Activated CD4-positive, alpha-beta T cell treated with anti-CD3 and anti-CD28 coated beads, Interleukin-2, amount 10 ng/mL, durations not matched to agents 7 days and 5 days (primary cell): ENCODE measurements at places on chromosomes 6 and 20. TPM values are rescaled to one million over a fixed set of nuclear protein-coding genes. Genes with fewer than 3 reads are reported as not detected.
A peak's percentile ranks its signal among the peaks of the same experiment; 100 is the strongest.

GRCh38 chr20:10987651-10988383 is 314.0 kb upstream of the JAG1 start:
- no peak overlapping the region for H3K4me3 ChIP-seq
- DNase-seq: no peak
- no peaks in the 10 kb centered on the region for H3K36me3 ChIP-seq
- H3K4me1 ChIP-seq: no peaks in the 10 kb centered on the region

DNA sequence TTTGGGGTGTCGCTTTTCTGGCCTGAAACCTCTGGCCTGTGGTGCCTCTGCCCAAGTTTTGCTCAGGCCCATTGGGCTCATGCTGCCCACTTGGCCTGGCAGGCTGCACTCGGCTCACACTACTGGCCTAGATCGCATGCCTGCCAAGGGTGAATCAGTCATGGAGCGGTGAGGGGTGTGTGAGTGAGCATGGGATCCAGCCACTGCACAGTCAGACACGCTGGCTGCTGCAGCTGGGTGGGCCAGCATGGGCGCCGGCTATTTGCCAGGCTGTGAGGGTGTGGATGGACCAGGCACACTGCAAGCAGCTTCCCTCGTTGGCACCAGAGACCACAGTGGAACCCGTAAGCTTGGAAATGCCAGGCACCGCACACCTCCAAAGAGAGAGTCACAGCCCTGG is 145.4 kb upstream of the CNR1 start:
- no peak for DNase-seq
- no peaks in the 10 kb centered on the region for H3K27me3 ChIP-seq
- H3K4me3 ChIP-seq: no peak overlapping the region
- H3K27ac ChIP-seq: no peak overlapping the region

DNA sequence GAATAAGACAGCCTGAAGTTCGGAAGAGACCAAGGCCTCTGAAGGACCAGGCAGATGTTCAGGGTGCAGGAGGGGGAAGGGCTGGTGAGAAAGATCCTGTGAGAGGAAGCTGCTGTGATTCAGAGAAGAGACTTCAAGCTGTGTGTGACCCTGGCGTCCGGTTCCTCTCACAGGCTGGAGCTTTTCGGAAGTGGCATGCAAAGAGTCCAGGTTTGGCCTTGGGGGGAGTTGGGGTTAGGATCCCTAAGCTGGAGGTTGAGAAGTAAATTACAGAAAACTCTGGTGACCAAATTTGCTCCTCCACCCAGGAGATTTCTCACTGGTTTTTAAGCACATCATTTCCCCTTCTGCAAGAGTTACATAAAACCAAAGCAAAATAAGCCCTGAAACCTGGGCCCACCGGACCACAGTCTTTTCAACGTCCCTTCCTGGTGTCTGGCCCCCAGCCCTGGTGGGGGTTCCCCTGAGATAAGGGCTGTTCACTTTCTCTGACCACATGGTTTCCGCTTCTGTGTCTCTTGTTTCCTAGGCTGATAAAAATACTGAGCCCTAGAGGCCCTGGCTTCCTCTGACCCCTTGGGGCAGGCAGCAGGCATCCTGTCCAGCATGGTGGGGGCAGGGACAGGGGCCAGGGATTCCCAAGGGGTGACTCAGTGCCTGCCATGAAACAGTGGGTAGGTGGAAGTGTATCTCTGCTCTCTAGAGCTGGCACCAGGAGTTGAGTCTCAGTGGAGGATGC is 12.0 kb upstream of the LTA start:
- peak overlapping the region; percentile 62 for H3K4me3 ChIP-seq
- H3K4me1 ChIP-seq: peaks cover 73% of the 10 kb centered on the region
- H3K27me3 ChIP-seq: peaks cover 21% of the 10 kb centered on the region
- H3K36me3 ChIP-seq: peaks cover 59% of the 10 kb centered on the region
- DNase-seq: peak; percentile 66

GRCh38 chr20:1562622-1563021 is 5.1 kb upstream of the SIRPD start:
- no peak overlapping the region for H3K4me3 ChIP-seq
- no peak overlapping the region for H3K27ac ChIP-seq
- H3K27me3 ChIP-seq: no peaks in the 10 kb centered on the region
- DNase-seq: no peak
- H3K36me3 ChIP-seq: peaks cover 18% of the 10 kb centered on the region

- no peak overlapping the region for H3K27ac ChIP-seq
- H3K36me3 ChIP-seq: peaks cover 17% of the 10 kb centered on the region
- H3K4me3 ChIP-seq: no peak overlapping the region
- DNase-seq: no peak
These were observed 123.8 kb downstream of the CDKAL1 start for GRCh38 chr6:20658053-20658452.

DNA sequence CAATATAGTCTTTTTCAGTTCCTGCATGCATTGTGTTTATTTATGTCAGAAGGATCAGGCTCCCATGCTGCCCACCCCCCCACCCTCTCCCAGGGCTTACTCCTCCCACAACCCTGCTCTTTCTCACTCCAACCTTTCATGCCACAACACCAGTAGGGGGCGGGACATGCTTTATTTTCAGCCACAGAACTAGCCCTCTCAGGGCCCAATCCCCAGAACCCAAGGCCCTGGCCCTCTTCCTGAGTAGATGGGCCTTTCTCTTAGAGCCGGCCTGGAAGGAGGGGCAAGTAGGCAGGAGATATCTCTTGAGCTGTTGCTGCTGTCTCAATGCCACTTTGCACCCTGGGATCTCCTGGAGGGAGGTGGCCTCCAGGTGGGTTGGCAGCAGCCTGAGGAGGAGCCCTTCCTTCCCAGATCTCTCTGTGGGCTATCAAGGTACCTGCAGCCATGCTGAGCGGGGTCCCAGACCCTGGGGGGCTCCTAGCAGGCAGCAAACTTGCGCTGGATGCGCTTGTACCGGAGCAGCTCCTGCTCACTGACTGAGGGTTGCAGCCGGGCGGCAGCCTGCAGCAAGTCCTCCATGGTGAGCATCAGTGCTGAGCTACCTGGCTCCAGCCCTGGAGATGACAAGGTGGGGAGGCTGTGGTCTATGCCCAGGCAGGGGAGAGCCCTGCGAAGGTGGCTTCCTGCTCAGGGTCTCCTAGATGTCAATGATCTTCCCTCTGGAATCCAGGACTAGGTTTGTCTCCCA is 3.5 kb downstream of the GNMT start:
- H3K27ac ChIP-seq: peak overlapping the region; percentile 31
- peak; percentile 55 for DNase-seq
- peaks cover 4% of the 10 kb centered on the region for H3K27me3 ChIP-seq
- peaks cover 11% of the 10 kb centered on the region for H3K36me3 ChIP-seq

FAM210B gene
- total RNA-seq: 8.4 TPM

ELOVL5 gene
- 124 TPM for total RNA-seq

DNA sequence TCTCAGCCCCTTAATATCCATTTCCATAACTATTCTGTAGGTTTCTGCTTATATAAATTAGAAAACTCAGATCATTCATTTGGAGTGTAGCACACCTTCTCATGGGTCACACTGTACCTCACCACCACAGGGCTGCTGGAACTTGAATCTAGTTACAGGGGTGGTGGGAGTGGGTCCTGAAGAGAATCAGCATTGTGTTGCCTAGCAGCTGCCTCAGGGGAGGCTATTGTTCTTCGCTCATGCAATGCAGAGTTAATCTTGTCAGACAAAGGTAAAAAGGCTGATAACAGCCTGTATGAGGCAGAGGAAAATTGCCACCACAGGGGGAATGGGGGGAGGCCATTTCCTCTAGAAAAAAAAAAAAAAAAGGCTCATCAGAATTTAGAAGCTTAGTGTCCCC is 496.0 kb upstream of the ADGRB3 start:
- H3K36me3 ChIP-seq: no peaks in the 10 kb centered on the region
- no peak overlapping the region for H3K27ac ChIP-seq
- H3K4me3 ChIP-seq: no peak overlapping the region

GRCh38 chr20:44540834-44541233 is 19.0 kb upstream of the SERINC3 start:
- H3K4me3 ChIP-seq: no peak overlapping the region
- DNase-seq: no peak
- H3K27me3 ChIP-seq: peaks cover 6% of the 10 kb centered on the region
- no peak overlapping the region for H3K27ac ChIP-seq
- H3K4me1 ChIP-seq: peaks cover 5% of the 10 kb centered on the region
- H3K36me3 ChIP-seq: no peaks in the 10 kb centered on the region

CTCFL gene
- not detected for total RNA-seq

CRISP3 gene
- total RNA-seq: not detected

SRC gene
- 2.1 TPM for total RNA-seq

DNA sequence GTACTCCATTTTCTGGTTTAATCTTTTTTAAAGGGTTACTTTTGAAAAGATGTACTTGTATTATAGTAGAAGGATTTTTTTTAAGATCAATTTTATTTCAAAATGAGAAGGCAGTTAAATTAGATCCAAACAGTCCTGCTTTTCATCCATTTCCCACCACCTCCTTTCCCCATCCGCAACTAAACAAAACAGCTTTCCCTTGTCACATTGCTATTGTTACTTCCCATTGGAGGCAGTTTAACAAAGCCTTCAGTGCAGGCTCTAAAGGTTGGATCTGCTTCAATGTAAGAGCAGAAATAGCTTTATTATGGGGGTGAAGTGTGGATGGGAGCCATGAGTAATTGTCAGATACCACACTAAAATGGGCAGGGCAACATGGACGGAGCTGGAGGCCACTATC is 65.7 kb downstream of the LRRC1 start:
- no peak overlapping the region for H3K27ac ChIP-seq
- H3K4me1 ChIP-seq: no peaks in the 10 kb centered on the region
- DNase-seq: no peak
- no peaks in the 10 kb centered on the region for H3K36me3 ChIP-seq
- no peak overlapping the region for H3K4me3 ChIP-seq
